A673 (cell line): ENCODE measurements at places on chromosomes 5 and 9.

GRCh38 chr9:75039801-75040200, 11.7 kb upstream of the CARNMT1 start:
- DNase-seq: no peak

DNA sequence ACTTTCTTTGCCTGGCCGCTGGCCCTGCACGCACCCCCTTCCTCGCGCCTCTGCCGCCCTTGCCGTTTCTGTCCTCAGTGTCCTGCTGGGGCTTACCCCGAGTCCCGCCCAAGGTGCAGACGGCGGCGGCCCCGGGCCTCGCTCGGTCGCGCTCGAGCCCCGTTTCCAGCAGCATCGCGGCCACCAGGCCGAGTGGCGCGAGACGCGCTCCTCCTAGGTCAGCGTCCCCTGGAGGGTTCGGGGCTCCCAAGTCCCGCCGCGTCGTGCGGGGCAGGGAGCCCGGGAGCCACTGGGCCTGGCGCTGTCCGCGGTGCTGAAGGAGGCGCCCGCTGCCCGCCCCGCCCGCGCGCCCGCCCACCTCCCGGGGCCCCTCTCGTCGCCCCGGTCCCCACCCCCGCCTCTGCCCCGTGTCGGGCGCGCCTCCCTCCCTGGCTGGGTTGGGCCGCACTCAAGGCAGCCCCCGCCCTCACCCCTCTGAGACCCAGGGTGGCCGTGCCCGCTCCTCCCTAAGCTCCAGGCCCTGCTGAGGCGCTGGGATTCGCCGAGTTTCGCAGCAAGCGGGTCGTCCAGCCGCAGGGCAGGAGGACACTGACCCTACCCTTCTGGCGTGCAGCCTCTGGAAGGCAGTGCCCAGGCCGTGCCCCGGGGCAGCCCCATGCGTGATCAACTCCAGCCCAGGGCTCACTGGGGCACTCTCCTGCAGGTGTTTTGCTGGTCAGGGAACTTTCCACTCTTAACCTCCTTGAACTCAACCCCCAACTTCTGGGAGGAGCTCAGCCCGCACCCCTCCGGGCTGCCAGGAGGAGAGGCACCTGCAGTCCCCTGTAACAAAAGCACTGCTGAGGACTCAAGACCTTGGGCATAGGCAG, at the start of gene LHX3:
LHX3 (minus strand) TSS at position 291 of the 869 bp plus-strand sequence; CDS start at position 175, 116 bp downstream.
- no peak for DNase-seq

GRCh38 chr5:95810305-95811125, 12.0 kb downstream of the GLRX start:
- no peak for DNase-seq

GRCh38 chr5:145084834-145085233, 750.3 kb downstream of the PRELID2 start:
- DNase-seq: no peak

DNA sequence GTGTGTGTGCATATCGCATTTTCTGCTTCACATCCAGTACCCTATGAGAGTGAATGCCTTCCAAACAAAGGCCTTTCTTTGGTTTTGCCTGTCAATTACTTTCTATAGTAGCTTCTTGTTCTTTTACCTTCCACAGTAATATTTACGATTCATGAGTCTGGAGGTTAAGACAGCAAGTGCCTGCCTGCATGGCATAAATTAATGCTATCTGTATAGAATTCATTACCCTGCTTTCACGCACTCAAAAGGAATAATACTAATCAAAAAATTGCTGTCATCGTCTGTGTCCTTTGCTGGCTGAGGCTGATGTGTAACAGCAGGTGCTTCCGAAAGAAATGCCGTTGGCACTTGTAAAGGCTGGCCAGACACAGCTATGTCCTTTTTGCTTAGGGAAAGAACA, 1304.4 kb upstream of the CDH6 start:
- DNase-seq: no peak

DNA sequence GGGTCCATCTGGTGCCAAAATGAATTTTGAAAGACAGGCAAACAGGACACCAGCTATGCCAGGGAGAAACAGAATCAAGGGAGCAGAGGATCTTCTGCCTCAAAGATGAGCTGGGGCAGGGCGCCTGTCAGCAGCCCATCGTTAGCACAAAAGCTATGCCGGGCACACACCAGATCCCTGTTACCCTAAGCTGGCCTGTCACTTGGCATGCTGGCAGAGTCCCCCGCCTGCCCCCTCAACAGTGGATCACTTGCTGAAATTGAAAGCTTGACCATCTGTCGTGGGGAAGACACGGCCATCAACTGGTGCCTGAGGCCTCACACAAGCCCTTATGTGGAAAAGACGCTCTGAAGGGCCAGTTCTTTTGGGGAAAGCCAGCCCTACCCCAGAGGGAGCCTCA, 256.4 kb downstream of the EBF1 start:
- no peak for DNase-seq

GRCh38 chr9:90307167-90307833, 335.3 kb downstream of the DIRAS2 start:
- no peak for DNase-seq

GRCh38 chr5:154734370-154735248, 20.6 kb upstream of the LARP1 start:
- no peak for DNase-seq

- DNase-seq: no peak
These were observed 1.3 kb downstream of the TNPO1 start for GRCh38 chr5:72817671-72818266.

DNA sequence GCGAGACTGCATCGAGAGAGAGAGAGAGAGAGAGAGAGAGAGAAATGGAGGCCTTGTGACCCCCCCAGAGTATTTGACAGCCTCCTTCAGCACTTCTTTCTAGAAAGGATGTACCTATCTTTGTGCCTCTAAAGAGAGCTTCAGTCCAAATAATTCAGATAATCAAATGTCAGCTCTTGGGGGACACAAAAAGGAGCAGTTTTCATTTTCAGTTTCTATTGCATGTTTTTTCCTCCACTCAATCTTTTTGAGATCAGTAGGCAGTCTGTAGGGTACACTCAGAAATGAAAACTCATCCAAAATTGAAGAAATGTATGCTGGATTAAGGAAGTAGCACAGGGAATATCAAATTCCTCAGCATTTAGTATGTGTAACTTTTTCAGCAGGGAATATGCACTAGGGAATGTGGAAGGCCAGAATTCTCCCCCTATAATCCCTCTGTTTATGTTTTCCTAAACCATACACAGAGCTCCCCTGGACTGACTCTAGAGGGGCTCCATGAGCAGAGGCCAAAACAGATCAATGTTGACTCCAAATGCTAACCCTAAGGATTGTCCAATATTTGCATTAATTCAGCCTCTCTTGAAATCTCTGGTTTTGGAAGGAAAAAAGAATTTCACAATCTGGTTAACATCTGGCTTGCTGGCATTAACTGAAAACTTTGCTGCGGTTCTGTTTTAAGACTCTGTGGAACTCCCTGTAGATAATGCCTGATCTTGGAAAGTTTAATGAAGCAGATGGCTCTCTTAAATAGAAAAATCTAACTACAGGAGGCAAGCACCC, 250.1 kb downstream of the CEMIP2 start:
- DNase-seq: peak; percentile 13

DNA sequence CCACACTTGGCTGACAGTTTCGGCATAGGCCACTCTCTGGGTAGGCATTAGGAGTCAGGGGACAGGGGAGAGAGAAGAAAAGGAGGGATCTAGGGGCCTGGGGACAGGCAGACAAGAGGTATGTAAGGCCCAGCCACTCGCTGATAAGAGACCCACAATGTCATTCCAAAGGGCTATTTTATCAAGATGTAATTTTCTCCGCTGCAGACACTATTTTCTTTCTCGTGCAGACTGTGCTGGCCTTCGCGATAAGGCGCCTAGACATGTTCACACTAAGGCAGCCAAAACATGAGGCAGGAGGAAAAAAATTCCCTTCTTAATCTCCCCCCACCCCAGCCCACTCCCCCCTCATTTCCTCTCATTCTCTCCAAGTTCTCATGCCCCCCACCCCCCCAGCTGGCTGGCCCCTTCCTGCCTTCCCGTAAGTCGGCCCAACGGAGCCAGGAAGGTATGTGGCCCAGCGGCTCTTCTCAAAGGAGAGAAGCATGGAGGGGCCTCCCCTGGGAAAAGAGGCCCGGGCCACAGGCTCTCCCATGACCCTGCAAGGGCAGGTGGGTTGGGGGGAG, 44.9 kb upstream of the SYNPO start:
- no peak for DNase-seq

GRCh38 chr5:53127107-53127506, 17.6 kb upstream of the MOCS2 start:
- DNase-seq: no peak

- DNase-seq: no peak
These were observed 3.8 kb downstream of the ROR2 start for GRCh38 chr9:91946196-91946595.

DNA sequence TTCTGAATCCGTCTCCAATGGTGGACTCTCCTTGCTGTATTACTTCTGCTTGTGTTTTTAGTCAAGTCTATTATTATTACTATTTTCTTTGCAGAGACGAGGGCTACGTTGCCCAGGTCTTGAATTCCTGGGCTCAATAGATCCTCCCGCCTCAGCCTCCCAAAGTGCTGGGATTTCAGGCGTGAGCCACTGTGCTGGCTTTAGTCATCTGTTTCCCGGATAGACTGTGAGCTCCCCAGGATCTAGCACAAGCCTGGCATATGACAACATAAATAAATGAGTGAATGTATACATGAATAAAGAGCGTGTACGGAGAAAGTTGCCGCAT, 439 bp upstream of the DDX46 start:
- DNase-seq: no peak

DNA sequence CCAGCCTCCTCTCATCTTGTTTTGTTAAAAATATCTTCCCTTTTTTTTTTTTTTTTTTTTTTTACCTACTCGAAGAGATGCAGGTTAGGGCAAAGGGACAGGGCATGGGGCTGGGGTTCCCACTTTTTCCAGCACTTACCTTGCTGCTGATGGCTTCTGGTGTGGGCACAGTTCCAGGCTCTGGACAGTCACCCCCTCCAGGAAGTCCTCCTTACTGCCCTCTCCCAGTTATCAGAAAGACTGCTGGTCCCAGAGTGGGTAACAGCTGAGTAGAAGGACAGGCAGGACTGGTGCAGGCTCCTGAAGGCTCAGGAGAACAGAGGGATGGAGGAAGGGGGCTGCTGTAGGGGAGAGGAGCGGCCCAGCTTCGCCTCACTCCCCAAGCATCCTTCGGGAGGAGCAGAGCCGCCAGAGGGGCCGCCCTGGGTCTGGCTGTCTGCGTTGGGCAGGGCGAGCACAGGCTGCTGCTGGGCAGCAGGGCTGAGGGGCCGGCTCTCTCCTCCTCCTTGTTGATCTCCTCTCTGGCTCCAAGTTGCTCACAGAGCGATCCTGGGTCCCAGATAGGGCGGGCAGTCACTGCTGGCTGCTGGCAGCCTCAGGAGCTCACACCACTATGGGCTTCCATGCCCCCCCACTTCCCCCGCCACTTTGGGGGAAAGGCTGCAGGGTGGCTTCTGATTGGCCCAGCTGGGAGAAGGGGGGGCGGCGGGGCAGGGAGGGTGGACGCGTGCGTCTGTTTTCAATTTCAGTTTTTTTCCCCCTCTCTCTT, at the start of gene PDGFRB:
PDGFRB (minus strand) TSS at position 588 of the 769 bp plus-strand sequence. CDS start 18,798 bp downstream, outside the sequence.
- DNase-seq: peak; percentile 90

GRCh38 chr5:16392718-16393117, 72.9 kb downstream of the ZNF622 start:
- DNase-seq: peak; percentile 88

DNA sequence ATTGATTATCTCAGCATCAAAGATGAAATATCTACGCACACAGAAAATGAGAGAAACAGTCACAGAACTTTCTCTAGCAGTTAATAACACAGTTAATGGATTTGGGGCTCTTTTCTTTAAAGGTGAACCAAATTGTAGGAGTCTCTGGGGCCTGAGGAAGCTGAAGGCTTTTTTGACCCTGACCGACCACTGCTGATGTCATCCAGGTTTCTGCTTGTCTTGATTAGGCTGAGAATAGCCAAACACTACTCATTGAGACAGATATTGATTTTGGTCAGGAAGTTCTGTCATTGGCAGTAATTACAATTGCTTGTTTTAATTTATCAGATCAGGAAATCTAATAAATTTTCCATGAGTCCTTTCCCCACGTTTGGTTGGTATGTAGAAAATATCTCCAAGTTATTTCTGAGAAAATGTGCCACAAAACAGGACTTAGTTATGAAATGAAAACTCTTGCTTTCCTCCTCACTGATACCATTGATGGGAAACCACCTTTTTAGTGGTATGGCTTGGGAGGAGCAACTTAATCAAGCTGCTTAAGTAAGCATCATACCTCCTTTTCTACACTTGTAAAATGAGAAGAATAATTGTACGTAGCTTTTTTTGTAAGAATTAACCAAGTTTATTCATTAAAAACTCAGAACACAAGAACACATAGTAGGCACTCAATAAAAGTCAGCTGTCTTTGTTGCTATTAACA, 19.7 kb downstream of the CARTPT start:
- DNase-seq: no peak

GRCh38 chr5:126309860-126310259, 113.3 kb upstream of the GRAMD2B start:
- DNase-seq: no peak

- DNase-seq: no peak
These were observed 138.3 kb upstream of the SHB start for GRCh38 chr9:38207247-38207778.

DNA sequence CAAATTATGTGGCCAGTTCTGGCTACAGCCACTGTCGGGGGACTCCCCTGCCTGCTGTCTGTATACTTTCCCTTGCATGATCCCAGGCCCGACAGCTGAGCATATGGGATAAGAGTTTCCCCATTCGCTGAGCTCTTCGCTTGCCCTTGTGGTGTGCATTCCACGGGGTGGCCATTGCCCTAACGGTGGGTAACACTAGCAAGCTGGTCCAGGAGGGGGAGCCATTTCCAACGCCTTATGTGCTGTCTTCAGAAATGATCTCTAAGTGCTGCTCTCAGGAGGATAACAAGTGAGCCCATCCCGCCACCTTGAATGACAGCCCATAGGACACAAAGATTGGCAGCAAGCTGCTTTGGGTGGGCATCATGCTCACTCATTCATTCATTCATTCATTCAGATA, 190.9 kb downstream of the FSTL4 start:
- DNase-seq: peak; percentile 68

DNA sequence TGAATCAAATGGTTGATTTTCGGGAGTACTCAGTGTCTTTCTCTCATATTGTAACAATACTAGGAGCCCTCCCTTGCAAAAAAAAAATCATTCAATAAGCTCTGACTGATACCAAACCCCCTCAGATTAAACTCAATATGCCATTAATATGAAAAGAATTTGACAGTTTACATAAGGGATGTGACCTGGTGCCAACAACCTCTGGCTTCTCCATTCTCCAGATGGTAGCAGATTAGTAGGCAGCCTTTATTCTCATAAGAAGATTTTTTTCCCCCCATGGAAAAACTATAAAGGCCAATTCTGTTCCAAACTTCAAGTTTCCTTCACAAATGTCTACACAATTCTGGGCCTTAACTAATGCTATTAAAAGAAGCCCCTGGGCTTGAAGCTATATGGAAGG, 96.5 kb downstream of the EFNA5 start:
- no peak for DNase-seq
